ENCODE measurements at places on chromosomes 12 and 14.
A peak's percentile ranks its signal among the peaks of the same experiment; 100 is the strongest.

DNA sequence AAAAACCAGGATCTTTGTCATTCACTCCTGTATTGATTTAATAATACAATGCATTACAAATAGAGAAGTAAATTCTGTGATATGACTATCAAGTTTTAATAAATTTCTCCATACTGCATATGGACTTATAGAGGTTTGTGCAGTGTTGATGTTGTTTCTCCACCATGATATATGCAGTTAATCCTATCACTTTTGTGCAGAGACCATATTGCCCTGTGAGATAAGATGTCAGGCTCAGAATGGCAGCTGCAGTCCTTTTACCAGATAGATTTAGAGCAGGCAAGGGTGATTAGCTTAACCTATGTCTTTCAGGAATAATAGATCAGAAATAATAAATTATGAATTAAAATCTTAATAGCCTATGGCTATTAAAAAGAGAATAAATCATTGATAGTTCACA is 38.6 kb upstream of the KCNJ8 start:
- DNase-seq, result no peak

GRCh38 chr14:31419967-31420318 is 407 bp downstream of the HEATR5A start:
- no peak for DNase-seq

DNA sequence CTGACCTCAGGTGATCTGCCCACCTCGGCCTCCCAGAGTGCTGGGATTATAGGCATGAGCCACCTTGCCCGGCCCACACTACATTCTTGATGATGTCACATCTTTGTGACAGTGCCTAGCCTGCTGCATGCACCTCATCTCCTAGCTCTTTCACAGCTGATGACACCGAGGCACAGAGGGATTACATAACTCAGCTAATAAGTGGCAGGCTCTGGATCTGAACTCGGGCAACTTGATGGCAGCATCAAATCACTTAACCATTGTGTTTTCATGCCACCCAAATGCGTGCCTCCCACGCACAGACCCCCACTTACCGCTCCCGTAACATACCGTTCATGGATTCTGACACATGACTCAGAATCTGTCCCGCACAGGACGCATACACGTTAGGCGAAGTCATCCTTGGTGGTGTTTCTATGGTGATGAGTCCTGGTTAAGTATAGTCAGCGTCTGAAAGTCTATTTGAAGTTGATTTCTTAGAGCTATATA is 7.4 kb downstream of the TMEM120B start:
- DNase-seq, result no peak

- DNase-seq, result no peak
These were observed 45.6 kb downstream of the PITPNM2 start for GRCh38 chr12:123105211-123105826.

DNA sequence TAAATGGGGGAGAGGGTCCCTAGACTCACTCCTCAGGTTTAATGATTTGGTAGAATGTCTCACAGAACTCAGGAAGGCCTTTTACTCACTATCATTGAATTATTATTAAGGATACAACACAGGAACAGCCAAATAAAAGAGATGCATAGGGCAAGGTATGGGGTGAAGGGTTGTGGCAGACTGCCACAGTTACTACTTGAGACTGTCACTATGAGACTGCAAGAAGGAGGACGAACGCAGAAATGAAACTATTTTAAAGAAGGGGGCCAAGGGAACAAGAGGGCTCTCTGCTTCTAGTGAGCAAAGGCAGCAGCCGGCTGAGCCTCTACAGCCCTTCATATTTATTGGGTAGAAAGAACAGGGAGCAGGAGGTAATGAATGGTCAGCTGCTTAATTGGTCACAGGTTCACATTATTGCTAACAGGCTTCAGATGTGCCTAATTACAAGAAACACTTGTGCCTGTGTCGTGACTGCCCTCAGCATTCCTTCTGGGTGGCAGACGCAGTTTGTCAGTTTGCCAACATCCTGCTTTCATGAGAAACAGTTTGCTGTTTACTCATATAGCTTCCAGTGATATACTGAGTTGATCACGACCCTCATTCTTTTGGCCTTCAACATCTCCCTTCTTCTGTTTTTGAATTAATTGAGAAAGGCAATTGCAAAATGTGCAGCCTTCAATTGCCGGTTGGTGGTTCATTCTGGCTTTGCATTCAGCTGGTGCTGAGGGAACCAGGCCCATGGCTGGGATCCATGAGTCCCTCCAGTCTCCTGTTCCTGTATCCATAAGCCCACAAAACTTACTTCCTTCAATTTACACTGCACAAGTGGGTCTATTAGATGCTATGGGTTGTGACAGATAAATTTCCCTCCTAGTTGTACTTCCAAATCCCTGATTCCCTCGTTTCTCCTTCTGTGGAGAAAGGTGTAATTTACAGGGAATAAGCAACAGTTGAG is 82.8 kb upstream of the PLEKHG7 start:
- no peak for DNase-seq

DNA sequence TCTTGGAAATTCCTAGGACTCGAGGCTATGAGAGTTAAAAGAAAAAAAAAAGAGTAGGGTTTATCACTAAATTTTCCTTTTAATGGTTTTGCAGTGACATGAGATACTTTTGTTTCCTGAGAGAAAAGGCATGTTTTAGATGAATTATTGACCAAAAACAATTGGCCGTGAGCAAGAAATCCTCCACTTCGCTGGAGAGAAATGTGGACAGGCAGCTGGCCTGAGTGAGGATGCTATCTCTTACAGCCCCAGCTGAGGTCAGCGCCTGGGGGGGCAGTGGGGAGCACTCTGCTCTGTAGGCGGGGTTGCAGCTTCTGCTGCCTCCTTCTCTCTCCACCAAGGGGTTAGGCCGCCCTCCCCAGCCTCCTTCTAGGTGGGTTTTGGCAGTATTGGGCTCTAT is 54.7 kb downstream of the PRIMA1 start:
- no peak for DNase-seq

DNA sequence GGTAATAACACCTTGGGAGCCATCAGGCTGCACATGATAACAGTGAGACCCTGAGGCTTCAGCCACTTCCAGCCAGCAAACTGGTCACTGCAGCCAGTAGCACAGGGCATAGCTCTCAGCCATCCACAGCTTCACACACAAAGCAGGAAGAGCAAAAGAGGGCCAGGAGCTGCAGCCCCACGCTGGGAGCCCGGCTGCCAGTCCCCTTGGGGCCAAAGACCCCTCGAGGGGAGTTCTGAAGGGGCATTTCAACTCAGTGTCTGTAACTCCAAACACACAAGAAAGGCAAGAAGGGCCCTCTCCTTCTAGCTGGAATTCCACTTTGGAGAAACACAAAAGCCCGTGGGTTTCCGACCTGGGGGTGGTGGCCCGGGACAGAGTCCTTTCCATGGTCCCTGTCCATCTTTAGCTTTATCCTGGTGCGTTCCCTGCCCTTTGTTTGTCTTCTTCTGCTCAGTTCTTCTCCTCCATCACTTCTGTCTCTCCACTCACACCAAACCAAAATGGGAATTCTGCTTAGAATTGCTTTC is 151.8 kb upstream of the FKBP4 start:
- DNase-seq, result no peak

DNA sequence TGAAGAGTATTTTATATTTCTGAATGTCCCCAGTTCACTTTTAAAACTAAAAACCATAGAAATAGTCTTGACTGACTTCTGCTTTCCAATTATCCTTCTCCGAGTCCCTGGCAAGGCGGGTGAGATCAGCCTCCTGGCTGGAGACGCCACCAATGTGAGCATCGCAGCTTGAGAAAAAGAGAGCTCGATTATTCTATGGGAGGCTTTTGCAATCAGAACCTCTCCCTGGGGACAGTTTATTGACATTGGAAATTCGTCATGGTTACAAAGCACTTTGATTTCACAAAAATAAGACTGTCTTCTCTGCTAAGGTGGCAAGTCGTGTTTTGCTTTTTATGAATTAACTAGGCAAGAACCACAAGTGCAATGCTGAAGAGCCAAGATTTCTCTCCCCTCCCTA is 23.6 kb upstream of the GPHB5 start:
- DNase-seq, result no peak

DNA sequence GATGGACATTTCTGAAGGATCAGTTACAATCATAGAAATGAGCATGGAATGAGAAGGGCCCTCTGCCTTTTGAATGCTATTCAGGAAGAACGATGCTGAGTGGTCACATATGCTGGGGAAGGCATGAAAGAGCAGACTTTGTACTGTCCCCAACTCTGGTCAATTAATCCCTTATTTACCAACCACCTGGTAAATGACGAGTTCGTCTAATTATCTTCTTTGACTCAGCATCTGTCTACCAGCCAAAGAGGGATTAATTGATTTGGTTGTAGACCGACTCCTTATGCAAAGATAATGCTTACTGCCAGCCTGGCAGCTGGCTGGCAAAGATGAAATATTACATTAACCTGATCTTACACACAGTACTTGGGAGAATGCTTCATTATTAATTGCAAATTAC is 152.2 kb downstream of the CHST11 start:
- DNase-seq, result no peak

DNA sequence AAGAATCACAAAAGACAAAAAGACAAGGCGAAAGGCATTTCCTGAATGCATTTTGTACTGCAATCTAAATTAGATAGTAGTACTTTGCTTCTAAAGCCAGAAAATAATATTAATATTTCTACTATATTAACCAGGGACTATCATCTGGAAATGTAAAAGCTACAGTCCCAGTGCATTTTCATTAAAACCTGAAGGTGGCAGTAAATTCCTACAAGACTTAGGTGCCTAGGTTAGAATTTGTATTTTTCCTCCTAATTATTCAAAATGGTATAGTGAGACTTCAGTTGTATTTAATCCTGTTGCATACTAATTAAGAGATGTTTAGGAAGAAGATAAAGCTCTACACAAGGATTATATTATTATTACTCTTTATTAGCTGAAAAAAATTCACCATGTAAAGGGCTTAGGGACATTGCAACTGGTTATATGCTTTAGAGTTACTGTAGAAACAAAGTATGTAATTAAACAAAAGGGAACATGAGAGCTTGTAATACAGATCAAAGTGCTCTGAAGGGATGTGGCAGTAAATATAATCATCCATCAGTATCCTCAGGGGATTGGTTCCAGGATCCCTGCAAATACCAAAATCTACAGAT is 53.6 kb downstream of the BRMS1L start:
- peak; percentile 5 for DNase-seq
